ENCODE measurements at places on chromosomes 3 and 15.

- DNase-seq, result no peak
Observed at GRCh38 chr3:185958626-185959025, 20.8 kb upstream of the TRA2B start.

DNA sequence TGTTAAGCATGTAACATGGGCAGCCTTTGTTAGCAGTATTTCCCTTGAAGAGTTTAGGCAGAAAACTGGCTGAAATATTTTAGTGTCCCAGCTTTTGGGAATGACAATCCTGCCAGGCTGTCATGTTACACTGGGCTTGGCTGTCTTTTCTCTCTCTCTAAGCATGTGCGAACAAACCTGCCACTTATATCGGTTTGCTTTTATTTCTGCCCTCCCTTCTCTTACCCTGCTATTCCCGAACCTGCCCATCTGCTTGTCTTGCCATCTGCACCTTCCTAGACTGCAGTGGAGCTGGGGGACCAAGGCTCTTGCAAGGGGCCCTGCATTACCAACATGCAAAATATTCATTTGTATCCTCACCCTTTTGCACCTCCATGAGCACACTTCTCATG, 339.6 kb downstream of the EPHB1 start:
- DNase-seq, result no peak

DNA sequence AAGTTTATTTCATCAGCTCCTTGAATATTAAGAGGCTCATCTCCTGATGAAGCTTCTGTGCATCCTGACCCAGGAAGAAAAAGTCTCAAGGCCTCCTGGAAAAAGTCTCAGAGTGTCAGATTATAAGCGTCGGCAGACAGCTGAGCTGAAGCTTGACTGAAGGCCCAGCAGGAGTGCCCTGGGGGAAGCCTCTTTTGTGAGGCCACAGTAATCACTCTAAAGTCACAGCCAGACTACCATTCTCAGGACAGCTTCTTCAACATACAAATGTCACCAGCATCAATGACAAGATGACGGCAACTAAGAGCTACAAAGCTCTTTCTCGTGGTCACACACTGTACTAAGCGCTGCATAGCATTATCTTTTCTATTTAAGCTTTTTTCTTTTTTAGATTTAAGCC, 72.7 kb upstream of the LRRN1 start:
- DNase-seq, result no peak

GRCh38 chr3:139110072-139110830, 65.6 kb upstream of the PRR23C start:
- DNase-seq, result no peak

DNA sequence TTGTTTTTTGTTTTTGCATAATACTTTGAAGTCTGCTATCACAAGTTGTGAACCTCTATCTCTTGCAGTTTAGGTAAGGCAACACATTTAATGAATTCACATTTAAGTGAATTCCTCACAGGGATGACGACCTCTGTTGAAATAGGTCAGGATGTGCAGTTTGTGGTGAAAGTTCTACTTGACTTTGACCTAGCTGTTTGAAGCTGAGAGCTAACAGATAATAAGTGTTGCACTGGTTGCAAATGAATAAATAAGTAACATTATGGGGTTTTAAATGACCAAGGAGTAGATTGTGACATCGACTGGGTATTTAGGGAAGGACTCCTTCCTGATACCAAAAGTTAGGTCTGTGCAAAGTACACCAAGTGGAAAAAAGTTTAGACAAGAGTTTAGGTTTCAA, 23.9 kb downstream of the NIT2 start:
- DNase-seq, result no peak

DNA sequence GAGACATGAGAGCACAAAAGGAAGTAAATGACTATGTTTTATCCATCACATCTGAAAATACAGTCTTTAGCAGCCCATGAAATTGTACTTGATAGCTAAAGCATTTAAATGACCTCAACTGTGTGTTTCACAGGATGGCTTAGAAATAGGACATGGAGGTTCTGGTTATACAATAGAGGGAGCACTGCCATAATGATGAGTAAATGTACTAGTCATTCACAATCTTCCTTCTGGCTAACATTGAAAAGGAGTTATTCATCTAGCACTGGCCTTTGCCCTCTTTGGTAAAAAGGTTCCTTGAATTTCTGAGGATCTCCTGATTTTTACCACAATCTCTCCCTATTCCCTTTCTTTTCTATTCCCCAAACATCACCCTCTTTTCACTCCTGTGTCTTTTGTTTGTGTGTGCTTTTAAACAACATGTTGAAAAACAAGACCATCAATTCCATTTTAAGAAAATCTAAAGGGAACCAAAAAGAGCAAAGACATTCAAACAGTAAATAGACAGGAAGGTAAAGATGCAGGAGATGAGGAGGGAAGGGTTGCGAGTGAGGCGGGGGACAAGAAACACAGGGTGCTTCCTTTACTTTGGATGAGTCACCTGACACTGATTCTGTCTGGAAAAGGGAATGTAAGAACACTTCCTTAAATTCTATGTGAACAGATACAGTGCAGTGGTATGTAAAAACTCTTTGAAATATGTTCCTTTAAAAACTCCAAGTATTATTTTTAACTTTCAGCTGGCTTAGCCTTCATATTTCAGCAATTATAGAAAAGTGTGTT, 619.0 kb downstream of the MECOM start:
- no peak for DNase-seq

DNA sequence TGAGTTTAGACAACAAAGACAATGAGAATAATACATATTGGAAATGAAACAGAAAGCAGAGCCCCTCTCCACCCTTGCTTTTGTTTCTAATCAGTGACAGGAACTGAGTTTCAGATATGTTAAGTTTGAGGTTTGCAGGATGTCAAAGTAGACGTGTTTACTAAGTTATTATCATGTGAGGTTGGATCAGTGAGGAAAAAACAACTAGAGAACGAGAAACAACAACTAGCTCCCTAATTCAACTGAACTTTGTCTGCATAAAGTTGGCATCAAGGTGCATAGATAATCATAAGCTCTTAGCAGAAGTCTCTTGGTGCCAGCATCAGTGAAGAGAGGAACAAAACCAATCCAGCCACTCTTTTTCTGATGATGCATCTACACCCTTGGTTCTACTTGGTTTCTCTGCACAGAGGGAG, 491.1 kb upstream of the NR2F2 start:
- no peak for DNase-seq

- no peak for DNase-seq
Observed at GRCh38 chr15:62058327-62059028, 1.8 kb downstream of the VPS13C start.

- no peak for DNase-seq
Observed at GRCh38 chr3:141952611-141953010, 76.2 kb downstream of the ATP1B3 start.

DNA sequence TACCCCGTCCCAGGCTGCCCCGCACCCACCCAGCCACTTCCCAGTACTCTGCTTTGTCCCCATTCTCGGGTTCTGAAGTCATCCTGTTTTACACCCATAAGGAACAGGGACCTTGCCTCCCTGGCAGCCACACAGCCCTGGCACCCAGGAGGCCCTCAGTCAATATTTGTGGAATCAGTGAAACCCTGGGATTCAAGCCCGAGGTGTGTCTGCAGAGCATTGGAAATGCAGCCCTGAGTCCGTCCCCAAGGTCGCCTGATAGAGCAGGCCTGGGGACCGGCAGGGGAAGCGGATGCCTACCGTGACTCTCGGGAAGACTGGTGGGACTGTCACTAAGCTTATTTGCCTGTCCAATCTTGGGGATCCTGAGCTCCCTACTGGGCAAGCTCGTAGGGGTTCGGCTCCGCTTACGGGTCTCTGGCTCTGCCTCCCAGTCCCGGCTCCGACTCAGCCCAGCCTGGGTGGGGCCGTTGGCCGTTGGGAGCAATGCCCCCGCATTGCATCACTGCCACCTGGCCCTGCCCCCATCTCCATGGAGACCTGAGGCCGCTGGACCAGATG, 64.4 kb upstream of the TAMM41 start:
- DNase-seq, result no peak

DNA sequence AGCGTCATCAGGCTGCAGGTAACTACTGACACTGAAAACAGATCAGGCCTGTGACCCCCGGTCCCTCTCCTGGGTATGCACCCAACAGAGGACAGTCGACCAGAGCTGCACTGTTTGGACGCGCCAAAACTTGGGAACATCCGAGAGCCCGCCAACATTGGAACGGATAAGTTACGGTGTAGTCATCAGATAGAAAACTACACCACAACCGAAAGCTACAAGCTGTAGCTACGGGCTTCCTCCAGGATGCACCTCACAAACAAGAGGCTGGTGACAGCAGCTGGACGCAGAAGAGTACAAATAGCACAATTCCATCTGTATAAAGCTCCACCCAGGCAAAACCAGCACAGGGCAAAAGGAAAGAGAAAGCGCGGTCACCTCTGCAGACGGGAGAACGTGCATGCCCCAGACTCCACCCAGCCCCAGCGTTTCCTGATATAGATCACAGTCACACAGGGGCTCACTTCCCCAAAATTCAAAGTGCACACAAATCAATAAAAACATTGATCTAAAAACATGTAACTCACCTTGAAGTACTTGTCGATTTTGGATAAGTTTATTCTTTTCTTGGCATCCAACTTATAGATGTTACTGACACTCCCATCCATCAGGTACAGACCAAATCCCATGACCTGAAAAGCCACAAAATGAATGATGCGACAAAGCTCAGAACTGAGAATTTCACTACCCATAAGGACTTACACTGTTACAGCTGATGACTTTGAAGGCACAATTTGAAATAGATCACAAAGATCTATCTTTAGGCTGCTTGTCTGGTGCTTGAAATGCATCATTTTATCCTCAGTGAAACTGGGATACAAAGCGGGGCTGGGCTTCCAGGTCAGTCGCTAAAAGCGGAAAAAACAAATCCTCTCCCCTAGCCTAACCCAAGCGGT, 43.3 kb downstream of the CYFIP1 start:
- DNase-seq, result no peak

GRCh38 chr3:39434574-39434973, 28.1 kb downstream of the RPSA start:
- no peak for DNase-seq

Measured in NCI-H1930 (cell line).